ENCODE measurements at places on chromosomes 12 and 14.

DNA sequence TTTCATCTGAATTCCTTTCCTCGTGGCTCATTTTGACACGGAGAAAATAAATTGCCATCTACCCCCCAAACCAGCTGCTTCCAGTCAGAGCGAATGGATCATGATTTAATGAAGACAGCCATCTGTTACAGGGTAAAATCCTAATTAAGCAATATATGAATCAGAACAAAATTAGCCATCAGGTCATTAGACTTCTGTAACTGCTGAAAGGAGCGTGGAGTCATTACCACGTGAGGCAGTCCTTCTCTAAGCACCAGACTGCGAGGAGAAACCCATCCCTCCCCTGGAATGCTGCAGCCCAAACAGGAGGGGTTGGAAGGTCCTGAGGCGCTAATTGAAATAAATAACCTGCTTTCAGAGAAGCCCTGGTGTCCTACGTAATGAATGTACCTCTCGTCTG lies 51.1 kb upstream of the TCL1A start:
- no peak for DNase-seq

- DNase-seq = no peak
Measured at GRCh38 chr12:117489671-117490070, 128.2 kb upstream of the NOS1 start.

- DNase-seq = no peak
Measured at GRCh38 chr12:57241402-57242310, 9.3 kb downstream of the STAC3 start.

DNA sequence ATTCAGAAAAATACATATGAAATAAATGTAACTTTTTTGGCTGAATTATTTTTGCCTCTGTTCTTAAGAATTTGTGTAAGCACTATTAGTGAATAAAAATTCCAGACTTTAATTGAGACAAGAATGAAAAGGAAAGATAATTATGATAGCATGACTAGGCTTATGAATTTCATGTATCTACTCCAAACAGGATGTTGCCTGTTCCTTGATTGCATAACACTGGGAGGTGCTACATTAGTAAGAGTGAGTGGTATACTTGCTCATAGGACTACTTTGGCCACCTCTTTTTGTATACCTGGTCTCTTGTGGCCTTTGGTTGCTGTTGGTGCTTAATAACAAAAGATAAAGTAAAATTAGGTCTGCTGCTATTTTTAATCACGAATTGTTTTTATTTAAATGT lies 112.8 kb downstream of the NAV3 start:
- DNase-seq = no peak

- no peak for DNase-seq
Measured at GRCh38 chr14:89352976-89353765, 63.9 kb downstream of the FOXN3 start.

- DNase-seq = no peak
Measured at GRCh38 chr14:65159281-65160062, 57.2 kb upstream of the MAX start.

GRCh38 chr12:123384994-123385376 lies 1.1 kb downstream of the KMT5A start:
- no peak for DNase-seq

- no peak for DNase-seq
Measured at GRCh38 chr12:55901881-55902490, 25.7 kb downstream of the PYM1 start.

GRCh38 chr14:52349731-52350130 lies 35.6 kb downstream of the PTGER2 start:
- DNase-seq = no peak

DNA sequence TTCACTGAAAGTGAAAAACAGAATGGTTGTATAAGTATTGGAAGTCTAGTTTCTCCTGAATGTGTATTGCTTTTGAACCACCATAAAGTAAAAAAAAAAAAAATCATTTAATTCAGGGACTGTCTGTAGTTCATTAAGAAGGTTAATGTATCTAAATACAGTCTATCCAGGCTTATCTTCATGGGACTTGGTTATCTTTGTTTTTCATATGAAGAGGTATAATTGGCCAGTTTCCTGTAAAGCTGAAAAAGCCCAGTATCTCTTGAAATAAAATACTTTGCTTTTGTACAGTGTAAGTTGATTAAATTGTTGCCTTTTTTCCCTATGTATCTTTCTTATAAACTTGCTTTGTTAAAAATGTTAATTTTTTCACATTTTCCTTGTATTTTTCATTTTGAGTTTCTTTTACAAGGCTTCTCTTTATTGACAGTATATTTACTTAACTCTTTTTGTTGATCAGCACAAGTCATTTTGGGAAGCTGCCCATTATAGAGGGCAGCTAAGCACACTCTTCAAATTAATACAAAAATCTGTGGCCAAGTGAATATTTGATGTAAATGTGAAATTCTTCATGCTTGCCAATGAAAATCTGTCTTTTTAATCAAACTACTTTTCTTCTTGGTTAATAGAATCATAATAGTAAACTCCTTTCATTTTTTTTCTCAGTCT lies 156.0 kb downstream of the TMTC3 start:
- no peak for DNase-seq

DNA sequence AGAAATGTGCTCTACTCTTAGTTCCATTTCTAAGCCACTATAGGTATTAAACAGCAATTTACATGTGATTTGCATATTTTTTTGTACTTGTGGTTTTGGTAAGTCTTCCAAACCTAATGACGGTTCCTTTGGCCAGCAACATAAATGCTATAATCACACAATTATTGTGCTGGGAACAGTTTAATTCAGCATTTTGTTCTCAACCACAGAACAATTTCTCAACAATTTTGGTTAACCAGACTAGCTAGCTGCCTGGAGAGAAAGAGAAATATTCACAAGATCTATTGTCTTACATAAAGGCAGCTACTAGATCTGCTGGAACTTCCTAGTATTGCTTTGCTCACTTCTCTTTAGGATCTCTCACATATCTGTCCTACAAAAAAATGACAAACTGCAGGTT lies 265.3 kb downstream of the SOX5 start:
- DNase-seq = no peak

DNA sequence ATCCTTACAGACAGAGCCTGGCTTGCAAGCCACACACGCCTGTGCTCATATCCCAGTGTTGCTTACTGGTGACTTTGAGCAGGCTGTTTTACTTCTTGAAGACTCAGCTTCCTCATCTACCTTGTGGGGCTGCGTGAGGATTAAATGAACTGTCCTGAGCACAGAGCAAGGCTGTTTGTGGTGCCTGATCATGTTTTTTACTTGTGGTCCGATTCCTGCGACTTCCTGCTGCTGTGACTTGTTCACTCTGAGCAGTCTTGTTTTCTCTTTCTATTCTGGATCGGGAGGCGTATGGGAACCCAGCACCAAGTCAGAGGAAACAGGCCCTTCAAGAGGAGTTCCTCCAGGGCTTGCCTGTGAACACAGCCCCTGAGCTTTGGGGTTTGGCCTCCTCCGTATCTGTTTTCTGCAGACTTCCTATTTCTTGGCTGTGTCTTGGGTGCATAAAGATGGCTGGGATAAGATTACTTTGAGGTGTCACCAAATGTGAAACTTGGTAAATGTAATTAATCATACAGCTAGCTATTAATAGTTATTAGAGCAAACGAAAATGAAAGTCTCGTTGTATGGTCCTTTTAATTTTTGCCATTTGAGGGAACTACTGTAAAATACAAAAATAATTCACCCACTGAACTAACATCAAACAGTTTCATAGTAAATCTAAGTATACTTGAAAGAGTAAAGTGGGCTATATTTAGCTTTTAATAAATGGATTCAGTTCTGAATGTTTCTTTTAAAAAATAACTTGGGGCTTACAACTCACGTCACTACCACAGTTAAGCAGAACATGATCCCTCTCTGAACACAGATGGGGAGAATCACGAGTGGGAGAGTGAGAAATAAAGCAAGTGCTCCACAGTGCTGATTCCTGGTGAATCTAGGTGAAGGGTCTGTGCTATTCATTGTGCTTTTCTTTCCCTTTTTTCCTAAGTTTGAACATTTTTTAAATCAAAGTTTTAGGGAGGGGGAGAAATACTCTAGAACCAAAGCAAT lies 251.5 kb downstream of the FOXN3 start:
- DNase-seq = no peak

- no peak for DNase-seq
Measured at GRCh38 chr12:8562310-8562709, 21.6 kb upstream of the CLEC4E start.

GRCh38 chr12:29673346-29673745 lies 110.4 kb downstream of the TMTC1 start:
- no peak for DNase-seq

DNA sequence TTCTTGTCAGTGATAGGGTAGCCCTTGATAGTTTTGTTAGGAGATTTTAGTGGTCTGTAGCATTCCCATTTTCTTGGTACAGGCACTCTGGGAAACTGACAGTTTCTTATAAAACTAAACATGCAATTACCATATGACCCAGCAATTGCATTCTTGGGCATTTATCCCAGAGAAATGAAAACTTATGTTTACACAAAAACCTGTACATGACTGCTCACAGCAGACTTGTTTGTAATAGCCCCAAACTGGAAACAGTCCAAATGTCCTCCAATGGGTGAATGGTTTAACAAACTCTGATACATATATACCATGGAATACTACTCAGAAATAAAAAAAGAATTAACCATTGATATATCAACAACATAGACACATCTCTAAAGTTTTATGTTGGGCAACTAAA lies 75.5 kb downstream of the BORCS5 start:
- no peak for DNase-seq

DNA sequence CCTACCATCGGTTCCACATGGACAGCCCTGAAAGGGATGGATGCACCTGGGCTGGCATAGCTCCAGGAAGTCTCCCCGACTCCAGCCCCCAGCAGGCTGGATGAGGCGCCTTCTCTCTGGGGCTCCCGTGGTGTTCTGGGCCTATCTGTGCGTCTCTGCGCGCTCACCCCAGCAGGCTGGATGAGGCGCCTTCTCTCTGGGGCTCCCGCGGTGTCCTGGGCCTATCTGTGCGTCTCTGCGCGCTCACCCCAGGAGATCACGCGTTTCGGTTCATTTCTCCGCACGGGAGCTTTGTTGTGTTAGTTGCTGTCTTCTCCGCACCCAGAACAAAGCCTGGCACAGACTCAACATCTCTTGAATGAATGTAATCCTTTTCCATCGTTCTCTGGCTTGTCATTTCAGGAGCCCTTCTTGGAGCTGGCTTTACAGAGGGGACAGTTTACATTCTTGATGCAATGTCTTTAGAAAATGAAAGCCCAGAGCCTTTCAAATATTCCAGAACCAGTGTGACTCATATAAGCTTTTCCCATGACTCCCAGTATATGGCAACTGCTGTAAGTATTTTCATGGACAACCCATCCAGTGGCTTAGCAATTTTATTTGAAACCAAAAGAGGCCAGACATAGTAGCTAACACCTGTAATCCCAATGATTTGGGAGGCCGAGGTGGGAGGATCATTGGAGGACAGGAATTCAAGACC lies 40.3 kb downstream of the CFAP251 start:
- DNase-seq = no peak

DNA sequence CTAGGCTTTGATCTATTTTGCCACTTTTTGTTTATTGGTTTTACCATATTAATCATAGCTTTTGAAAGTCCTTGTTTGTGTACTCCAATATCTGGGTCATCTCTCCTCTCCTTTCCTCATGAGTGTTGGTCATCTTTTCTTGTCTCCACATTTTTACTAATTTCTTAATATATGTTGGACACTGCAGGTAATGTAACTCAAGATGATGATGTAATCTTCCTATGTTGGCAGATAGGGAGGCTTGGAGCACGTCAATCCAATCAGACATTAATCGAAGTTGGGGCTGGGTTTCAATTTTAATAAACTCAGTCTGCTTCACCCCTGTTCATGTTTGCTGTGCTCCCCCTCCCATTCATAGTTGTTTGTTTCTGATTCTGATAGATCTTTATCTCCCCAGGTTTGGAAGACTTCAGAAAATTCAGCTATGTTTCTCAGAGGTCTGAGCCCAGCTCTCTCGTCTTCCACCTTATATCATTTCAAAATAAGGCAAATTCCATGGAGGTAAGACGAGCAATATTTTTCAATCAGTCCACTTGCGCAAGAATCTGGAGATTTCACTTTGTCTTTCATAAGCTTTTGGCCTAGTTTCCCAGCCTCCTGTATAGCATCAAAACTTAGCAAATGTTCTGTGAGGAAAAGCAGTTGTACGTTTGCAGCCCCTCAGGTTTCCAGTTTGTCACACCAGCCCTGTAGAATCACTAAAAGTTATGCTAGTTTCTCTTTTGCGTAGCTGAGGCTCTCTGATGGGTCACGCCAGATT lies 504.1 kb downstream of the TMTC2 start:
- no peak for DNase-seq

GRCh38 chr12:130222519-130223218 lies 60.4 kb downstream of the FZD10 start:
- DNase-seq = no peak

- DNase-seq = no peak
Measured at GRCh38 chr14:71529848-71530247, 402.4 kb upstream of the RGS6 start.

DNA sequence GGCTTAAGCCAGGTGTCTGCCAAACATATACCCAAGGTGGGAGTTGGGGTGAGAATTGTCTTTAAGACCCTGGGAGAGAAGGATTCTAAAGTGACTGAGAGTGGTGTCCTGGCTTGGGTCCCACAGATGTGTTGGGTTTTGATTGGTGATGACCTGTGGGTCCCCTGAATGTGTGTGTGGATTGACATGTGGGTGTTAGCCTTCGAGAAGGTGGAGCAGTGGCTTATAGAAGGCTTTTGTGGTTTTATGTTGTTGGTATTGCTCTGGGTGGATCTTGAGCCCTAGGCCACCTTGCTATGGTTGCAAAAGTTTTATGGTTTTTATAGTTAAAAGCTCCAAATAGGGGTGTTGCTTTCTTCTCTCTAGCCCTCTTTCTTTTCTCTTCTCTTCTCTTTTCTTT lies 29.7 kb downstream of the PLEKHG3 start:
- DNase-seq = no peak

DNA sequence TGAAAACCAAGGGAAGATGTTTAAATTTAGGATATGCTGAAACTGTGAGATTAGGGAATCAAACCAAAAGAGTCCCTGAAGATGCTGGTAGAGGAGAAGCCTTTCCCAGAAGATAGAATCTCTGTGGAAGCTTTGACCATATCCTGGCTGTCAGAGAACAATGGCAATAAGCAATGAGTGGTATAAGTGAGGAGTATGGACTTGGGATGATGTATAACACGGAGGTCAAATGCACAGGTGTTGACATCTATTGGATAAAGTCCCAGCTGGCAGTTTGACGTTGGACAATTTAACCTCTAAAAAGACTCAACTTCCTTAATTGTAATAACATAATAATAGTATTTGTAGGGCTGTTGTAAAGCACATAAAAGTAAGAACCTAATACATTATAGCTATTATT lies 30.1 kb upstream of the CLEC14A start:
- DNase-seq = no peak

- no peak for DNase-seq
Measured at GRCh38 chr12:79895071-79895470, 39.8 kb downstream of the PPP1R12A start.

All from stimulated activated naive CD4-positive, alpha-beta T cell treated with Interleukin-2 at 50 U/mL for 16 hours (primary cell).